ENCODE measurements at places on chromosomes 13 and 19.

- no peak for DNase-seq
These were observed 375.6 kb downstream of the COG6 start for GRCh38 chr13:40031031-40031430.

DNA sequence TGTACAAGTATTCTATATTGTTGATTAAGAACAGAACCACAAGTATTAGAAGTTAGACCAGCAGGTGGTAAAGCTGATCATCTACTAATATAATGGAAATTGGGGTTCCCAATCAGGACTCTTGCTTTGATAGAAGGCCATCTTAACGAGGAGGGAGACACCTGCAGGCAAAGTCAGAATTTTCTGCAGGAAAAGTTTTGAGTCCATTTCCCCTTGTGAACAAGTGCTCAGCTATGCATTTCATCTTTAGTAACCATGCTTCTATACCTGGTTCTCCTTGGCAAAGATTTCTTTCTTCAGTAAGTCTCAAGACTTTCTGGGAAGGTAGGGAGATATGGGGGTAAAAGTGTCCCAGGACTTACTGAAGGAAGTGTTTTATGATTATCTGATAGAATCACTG is 36.1 kb upstream of the USPL1 start:
- DNase-seq, result no peak

GRCh38 chr13:61453121-61453520 is 37.5 kb upstream of the PCDH20 start:
- no peak for DNase-seq

DNA sequence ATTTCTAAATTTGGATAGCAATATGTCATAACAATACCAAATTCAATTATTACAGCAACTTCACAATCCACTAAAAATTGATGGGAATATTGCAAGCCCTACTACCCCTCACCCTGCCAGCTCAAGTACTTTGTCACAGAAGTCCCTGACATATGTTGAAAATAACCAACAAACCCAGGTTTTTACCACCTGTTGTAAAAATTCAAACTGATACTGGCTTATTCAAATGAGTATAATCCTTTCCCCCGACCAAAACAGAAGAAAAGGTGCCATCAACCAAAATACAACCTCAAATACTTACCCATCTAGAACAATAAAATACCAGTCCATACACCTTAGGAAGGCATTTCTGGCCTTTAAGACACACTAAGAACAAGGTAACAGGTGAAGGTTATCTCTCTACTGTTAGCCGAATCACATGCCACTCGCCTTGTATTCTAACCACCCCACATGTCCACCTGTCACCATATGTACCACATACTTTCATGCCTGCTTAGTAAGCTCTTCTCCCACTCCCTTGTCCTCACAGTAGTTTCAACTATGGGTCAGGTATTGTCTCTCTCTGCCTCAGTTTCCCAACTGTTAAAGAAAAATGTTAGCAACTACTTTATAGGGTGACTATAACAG is 53.1 kb downstream of the USP12 start:
- DNase-seq, result no peak

DNA sequence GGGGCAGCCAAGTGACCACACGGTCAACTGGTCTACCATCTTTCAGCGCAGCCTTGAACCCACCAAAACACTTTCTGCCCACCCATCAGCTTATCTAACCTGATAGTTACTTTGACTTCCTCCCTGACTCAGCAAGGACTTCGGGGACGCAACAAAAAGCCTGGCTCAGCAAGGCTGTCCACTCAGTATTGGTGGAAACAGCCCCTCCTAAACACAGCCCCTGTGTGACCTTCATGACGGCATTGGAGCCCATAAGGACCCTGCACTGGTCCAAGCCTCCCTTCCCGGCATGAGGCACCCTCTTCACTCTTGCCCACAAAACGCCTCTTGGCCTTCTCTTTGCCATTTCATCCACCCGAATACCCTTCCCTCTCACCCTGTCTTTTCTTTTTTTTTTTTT is 39.1 kb downstream of the INSR start:
- DNase-seq, result no peak

GRCh38 chr13:80906860-80907259 is 565.9 kb upstream of the SPRY2 start:
- no peak for DNase-seq

DNA sequence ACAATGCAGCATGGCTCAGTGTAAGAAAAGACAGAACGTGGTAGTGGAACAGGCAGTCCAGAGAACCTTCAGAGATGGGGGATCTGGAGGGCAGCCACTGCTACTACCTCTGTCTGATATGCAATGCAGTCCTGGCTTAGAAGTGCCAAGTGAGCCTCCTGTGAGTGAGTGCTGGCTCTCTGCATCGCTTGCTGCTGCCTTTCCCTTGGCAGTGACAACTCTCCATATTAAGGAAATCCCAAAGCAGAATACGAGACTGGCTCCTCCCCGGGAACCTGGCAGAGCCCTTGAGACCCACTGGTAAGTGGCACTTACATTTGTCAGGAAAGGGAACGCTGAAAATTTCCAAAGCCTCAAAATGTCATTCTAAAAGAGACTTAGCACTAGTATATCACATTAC is 7.5 kb downstream of the DOCK9 start:
- DNase-seq, result peak; percentile 78

GRCh38 chr19:45729800-45730290 is 851 bp downstream of the FBXO46 start:
- no peak for DNase-seq

- DNase-seq, result no peak
These were observed 46.2 kb downstream of the RNASEH2B start for GRCh38 chr13:50955798-50956197.

GRCh38 chr19:18776736-18777135 is 14.4 kb downstream of the COMP start:
- DNase-seq, result peak; percentile 65

- DNase-seq, result no peak
These were observed 783.3 kb upstream of the ATXN8OS start for GRCh38 chr13:69324090-69324886.

DNA sequence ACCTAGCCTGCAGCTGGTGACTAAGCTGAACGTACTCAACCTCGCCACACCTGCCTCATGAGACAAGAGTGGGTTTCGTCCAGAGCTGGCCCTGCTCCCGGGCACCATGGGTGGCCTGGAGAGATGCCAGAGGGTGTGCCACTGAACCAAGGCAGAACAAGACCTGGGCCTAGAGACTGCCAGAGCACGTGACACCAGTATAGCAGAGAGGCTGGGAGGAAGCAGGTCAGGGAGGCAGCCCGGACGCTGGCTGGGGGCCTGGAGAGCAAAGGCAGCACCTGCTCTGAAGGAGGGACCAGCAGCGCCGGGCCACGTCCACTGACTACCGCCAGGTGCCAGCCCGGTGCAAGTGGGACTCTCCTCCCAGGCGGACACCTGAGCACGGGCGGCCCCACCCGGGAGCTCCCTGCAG is 7.3 kb upstream of the C13orf46 start:
- DNase-seq, result peak; percentile 94

DNA sequence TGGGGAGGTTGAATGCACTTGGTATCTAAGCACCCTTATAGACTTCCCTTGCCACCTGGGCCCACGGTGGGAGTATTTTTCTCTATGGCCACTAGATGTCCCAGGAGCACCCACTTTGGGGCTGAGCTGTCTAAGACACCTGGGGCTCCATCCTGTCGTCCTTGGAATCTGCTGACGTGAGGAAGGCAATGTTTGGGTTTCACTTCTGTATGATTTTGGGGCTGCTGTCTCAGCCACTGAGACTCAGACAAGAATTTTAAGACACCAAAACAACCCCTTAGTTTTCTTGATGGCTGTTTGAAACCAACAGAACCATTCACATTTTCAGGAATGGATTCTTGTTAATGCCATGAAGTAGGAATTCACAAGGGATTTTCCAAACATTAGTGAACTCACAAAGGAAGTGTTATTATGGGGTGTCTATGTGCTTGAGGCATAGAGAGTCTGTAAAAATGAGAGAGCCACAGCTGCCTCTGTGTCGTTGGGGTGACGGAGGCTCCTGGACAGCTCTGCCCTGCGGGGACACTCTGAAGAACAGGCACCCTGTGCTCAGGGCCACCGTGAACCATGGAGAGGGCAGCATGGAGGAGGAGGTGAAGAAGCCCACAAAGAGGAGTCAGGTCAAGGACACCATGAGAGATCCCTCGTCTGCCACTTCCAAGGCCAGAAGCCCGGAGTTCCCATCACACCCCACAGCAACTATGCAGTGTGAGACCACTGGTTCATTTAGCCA is 106.8 kb upstream of the SPATA13 start:
- peak; percentile 70 for DNase-seq

GRCh38 chr13:81409284-81409683 is 1068.4 kb upstream of the SPRY2 start:
- no peak for DNase-seq

DNA sequence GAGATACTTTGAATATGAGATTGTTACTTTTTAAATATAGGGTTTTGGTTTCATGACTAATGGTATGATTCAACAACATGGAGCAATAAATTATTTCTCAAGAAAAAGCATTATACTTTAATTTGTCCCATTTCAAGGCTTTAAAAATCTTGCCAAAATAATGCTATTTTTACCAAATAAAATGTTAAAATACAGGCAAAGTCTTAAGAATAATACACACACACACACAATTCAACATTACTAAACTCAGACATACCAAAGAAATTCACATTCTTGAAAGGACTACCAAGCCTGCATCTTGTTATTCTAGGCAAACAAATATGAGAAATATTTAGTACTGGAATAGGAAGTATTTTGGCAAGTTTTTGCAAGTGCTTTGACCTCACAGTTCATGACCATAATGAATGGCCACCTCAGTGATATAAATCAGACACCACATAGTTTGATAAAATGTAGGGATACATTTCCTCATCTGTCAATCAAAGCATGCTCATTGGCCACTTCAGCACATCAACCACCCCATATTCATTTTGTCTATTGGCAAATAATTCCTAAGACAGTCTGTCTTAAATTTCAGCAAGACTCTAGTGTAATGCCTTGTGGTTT is 107.2 kb downstream of the NALCN start:
- no peak for DNase-seq

- no peak for DNase-seq
These were observed 98.8 kb upstream of the TMTC4 start for GRCh38 chr13:100773429-100773828.

DNA sequence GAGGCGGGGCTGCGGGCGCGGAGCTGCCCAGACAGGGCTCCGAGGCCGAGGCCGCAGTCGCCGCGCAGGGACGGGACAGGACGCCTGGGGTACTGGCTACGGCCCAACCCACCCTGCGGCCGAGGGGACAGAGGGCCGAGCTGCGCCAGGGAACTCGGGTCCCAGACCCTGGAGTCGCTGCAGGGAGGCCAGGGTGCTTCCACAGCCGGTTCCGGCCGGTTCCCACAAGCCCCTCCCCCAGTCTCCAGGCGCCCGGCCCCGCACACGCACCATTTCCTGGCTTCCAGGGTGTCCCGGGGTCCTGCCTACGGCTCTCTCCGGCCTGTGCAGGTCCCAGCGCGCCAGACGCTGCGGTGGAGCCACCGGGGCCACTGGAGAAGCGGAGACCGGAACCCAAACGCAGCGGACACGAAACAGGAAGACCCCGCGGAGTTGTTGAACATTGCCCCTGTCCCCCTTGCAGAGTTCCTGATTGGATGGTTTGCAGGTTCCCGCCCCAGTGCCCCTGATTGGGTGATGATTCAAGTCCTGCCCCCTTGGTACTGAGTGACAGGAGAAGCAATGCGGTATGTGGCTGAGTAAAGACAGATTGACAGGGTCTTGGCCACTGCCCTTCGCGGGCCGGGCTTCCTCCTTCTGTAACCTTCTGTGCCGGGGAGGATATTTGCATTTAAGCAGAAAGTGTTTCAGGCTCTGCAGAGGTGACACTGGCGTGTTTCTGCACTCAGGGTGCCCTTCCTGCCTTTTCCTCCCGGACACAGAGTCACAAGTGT is at the start of gene ZNF564:
Gene ZNF564 (minus strand): TSS at position 423 of the 773 bp plus-strand sequence. CDS start 150 bp downstream, at position 273.
- peak; percentile 98 for DNase-seq

- no peak for DNase-seq
These were observed 1.6 kb downstream of the JOSD2 start for GRCh38 chr19:50509366-50509765.

All from upper lobe of left lung (tissue), 6 donors.